A549 treated with CpdA at 1 μM for 4 hours (cell line): ENCODE measurements at places on chromosomes 7 and 10. TPM values are rescaled to one million over a fixed set of nuclear protein-coding genes. Genes with fewer than 3 reads are reported as not detected.

CPN1 gene
- 0.17 to 0.51 TPM (median 0.24 TPM) in 5 replicates for total RNA-seq

TRIL gene
- not detected in 5 replicates for total RNA-seq

PRKCQ gene
- total RNA-seq: 4.0 to 5.1 TPM (median 4.4 TPM) in 5 replicates

SEMA3A gene
- total RNA-seq: 5.6 to 8.9 TPM (median 6.3 TPM) in 5 replicates

CFAP70 gene
- total RNA-seq: 0.14 to 0.28 TPM (median 0.21 TPM) in 5 replicates

ADAMTS14 gene
- 0.07 to 0.13 TPM (median 0.10 TPM) in 5 replicates for total RNA-seq

NPC1L1 gene
- total RNA-seq: 0.05 to 0.13 TPM (median 0.06 TPM) in 4 of 5 replicates, not detected in the other

POLR2J2 gene
- total RNA-seq: 0.12 to 0.87 TPM (median 0.61 TPM) in 5 replicates

OR6B1 gene
- total RNA-seq: not detected in 5 replicates

CALHM3 gene
- 0.21 to 0.63 TPM (median 0.36 TPM) in 5 replicates for total RNA-seq

PTPN20 gene
- total RNA-seq: 4.0 to 5.3 TPM (median 4.5 TPM) in 5 replicates

PRKRIP1 gene
- total RNA-seq: 21.5 to 25.8 TPM (median 23.1 TPM) in 5 replicates

KCNH2 gene
- total RNA-seq: 0.40 to 0.52 TPM (median 0.47 TPM) in 5 replicates

SYT15 gene
- 2.2 to 2.8 TPM (median 2.6 TPM) in 5 replicates for total RNA-seq

VKORC1L1 gene
- total RNA-seq: 28.3 to 32.2 TPM (median 31.3 TPM) in 5 replicates

ETV1 gene
- total RNA-seq: 2.5 to 3.4 TPM (median 2.7 TPM) in 5 replicates

IL15RA gene
- total RNA-seq: 3.3 to 4.5 TPM (median 3.8 TPM) in 5 replicates

TAF3 gene
- total RNA-seq: 7.8 to 9.7 TPM (median 8.6 TPM) in 5 replicates

DOCK4 gene
- 4.1 to 7.4 TPM (median 5.6 TPM) in 5 replicates for total RNA-seq

KIF11 gene
- total RNA-seq: 32.8 to 48.0 TPM (median 35.5 TPM) in 5 replicates

COBL gene
- total RNA-seq: 4.0 to 4.7 TPM (median 4.5 TPM) in 5 replicates

SPDYE6 gene
- total RNA-seq: not detected in 5 replicates

ARHGEF5 gene
- 1.2 to 2.1 TPM (median 1.7 TPM) in 5 replicates for total RNA-seq

ANKRD61 gene
- 0.38 to 0.90 TPM (median 0.61 TPM) in 5 replicates for total RNA-seq

PRPS1L1 gene
- total RNA-seq: not detected in 5 replicates
